ENCODE measurements at places on chromosomes 1 and 21.
A peak's percentile ranks its signal among the peaks of the same experiment; 100 is the strongest.

DNA sequence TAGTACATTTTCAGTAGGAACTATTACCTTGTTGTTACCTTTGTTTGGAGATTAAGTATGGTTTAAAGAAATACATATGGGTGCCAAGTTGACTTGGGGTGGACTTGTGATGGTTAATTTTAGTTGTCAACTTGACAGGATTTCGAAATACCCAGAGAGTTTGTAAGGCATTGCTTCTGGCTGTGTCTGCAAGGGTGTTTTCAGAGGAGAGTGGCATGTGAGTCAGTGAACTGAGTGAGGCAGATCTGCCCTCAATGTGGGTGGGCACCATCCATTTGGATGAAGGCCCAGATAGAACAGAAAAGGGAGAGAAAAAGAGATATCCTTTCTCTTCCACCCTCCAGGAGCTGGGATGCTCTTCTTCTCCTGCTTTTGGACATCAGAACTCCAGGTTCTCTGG lies 315.5 kb downstream of the GPATCH2 start:
- no peak for DNase-seq

DNA sequence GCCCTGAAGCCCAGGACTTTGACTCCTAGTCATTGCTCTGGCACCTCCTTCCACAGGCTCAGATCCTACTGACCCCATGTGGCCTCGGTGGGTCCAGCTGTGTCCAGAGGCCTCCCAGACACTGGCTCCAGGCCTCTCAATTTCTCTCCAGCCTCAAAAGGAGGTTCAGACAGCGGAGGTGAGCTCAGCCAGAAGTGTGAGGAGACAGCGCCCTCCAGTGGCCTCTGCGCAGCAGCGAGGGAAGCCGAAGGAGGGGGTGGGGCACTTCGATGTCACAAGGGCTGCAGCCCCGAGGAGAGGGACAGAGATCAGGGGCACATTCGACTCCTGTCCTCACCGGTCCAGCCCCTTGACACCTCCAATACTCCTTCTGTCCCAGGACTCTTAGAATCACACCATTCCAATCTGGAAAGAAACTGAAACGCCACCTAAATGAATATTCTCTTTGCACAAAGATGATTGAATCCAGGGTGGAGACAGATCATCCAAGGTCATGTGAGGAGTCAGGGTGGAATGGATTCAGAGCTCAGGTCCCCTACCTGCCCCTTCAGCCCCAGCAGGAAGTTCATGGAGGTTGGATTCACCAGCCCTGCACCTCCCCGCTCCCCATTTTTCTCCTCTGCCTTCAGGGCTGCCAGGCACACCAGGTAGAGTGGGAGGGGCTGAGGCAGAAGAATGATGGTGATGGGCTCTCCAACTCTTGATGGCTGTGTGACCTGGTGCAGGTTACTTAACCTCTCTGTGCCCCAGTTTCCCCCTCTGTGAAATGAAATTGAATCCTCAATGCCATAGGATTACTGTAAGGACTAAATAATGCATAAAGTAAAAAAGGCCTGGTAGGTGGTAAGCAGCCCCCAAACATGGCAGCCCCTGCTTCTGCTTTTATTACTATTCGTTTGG lies 34.8 kb upstream of the ZBTB40 start:
- DNase-seq = peak; percentile 27

DNA sequence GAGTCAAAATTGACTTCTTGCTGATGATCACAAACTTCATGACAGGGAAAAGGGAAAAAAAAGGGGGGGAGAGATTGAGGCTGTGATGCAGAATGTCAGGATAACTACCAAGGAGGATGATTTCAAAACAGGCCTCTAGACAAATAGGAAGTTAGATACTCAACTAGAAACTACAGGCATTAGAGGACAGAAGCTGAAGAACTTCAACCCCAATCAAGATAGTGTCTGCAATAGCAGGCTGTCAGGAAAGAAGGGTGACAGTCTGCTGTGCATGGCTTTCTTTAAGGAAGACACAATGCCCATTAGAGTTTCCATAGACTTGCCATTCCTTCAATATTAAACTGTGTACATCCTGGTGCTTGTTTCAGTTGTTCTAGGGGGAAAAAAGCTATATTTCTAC lies 257.2 kb downstream of the TTLL7 start:
- DNase-seq = no peak

DNA sequence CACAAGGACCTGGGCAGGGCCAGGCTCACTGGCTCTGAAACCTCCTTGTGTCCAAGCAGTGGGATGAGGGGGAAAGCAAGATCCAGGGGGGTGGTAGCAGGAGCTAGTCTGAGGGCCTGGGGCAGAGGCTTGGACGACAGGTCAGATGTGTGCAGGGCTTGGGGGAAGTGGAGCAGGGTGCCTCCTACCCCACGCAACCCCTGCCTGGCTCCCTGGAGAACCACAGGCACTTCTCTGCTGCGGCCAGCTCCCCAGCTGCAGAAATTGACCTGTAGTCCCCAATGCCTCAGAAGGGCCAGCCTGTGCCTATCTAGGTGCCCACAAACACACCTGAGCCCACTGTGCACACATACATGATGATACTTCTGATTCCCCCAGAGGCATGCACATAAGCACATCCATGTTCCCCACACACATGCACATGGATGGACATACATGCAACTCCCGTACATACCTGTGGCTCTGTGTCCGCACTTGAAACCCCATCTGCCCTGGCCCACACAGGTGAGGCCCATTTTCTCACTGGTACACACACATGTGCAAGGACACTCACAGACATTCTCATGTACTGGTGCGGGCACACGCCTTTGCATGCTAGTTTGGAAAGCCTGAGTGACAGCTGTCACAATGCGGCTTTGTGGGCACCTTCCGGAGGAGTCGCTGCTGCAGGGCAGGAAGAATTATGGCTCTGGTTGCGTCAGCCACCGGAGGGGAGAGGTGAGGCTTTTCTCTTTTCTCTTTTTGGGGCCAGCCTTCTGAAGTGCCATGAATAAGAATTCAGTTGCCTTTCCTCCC lies 247.2 kb upstream of the CSF3R start:
- DNase-seq = no peak

DNA sequence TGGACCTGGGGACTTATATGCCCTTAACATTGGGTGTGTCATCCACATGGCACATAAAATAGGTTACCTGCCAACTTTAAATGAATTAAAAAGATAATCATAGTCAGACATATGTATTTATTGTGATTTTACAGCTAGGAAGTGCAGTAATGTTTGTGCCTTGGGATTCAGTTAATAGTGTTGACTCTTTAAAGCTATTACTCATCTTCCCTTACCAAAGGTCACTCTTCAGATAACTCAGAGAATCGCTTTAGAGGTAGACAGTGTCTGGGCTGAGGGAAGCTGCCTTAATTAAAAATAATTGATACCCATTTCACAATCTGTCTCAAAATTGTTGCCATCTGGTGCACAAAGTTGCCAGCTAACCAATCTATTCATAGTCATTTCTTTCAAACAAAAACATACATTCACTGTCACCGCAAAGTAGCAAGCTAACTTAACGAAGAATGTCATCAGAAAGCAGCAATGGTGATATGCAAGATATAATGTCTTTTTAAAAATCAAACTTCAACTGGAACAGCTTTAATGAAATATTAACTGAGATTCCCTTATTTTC lies 3.0 kb upstream of the KRTAP15-1 start:
- no peak for DNase-seq

- no peak for DNase-seq
Observed at GRCh38 chr1:243933495-243933894, 83.5 kb upstream of the AKT3 start.

GRCh38 chr1:209854196-209854595 lies 26.4 kb downstream of the UTP25 start:
- DNase-seq = no peak

DNA sequence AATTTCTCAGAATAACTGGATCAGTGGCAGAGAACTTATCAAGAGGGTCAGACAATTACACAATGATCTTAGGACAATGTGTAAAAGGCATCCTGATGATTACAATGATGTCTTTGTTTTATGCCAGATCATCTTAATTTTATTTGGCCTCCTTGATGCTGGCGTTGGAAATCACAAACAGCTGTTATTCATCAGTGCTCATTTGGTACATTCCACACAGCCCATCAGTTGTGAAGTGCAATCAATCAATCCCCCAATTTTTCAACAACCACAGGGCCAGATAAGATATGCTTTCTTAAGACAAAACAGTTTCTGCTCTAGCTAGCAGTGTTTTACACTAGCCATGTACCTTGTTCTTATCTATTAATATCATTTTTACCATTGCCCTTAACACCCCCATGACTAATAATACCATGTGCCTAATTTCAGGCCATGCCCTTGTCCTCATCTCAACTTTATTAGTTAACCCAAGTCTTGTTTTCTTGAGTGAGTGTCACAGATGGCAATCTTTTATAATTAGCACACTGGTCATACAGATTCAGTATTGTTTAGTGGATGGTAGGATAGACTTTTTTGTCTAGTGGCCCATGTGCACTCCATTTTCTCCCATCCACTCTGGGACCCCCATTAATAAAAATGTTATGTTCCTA lies 40.8 kb upstream of the COL24A1 start:
- DNase-seq = no peak

GRCh38 chr1:24996983-24997893 lies 67.2 kb upstream of the RUNX3 start:
- no peak for DNase-seq

DNA sequence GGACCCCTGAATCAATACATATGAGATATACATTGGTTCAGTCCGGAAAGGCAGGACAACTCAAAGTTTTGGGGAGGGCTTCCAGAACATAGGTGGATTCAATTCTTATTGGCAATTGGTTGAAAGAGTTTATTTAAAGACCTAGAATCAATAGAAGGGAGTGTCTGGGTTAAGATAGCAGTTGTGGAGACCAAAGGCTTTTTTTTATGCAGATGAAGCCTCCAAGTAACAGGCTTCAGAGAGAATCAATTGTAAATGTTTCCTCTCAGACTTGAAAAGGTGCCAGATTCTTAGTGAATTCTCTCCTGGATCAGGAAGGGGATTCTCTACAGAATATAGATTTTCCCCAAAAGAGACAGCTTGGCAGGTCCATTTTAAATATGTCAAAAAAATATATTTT lies 27.0 kb upstream of the CD5L start:
- DNase-seq = no peak

DNA sequence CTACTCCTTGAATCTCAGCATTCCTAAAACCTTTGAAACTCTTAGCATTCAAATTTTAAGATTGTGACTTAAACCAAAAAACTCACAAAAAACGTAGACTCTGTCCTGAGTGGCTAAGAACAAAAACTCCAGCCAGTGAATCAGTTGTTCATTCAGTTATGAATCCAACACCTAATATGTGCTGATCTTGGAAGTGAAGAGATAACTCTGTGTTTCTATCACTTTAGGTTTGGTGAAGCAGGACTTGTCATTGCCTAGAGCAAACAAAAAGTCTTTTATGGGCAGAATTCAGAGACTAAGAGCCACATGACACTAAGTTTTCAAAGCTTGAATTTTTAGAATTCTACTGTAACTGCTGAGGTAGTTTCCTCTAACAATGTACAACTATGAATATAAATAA lies 10.4 kb upstream of the GPR137B start:
- no peak for DNase-seq
